ENCODE measurements at places on chromosomes 4 and X.

DNA sequence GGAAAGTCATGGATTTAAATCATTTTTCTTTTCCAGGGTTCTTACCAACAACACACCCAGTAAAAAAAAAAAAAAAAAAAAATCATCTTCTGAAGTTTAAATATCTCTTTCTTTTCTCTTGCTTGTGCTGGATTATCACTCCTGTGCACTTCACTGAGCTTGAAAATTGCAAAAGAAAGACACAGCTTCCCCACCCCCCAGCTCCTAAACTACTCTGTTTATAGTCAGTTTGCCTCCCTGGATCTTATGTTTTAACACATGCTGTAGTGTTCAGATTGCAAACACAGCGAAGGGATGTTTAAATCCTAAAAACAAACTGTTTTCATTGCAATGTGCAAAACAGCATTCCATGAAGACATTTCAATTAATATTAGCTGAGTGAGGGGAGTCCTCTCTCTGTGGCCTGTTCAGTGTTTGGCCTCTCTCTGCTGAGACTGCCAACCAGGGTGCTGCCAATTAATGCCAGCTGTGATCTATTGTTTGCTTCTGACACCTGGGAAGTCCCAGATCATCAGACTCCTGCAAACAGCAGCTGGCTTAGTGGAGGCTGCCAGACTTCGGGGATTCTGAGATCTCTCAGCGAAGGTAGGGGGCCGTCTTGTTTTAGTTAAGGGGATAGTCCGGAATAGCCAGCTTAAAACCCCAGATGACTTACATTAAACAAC lies 171.1 kb upstream of the PITX2 start:
- DNase-seq, result no peak

- no peak for DNase-seq
Measured at GRCh38 chrX:128616933-128617332, 564.7 kb upstream of the ACTRT1 start.

GRCh38 chr4:139806929-139807328 lies 141.3 kb downstream of the MGST2 start:
- no peak for DNase-seq

GRCh38 chr4:54971474-54971950 lies 153.9 kb downstream of the KDR start:
- peak; percentile 32 for DNase-seq

DNA sequence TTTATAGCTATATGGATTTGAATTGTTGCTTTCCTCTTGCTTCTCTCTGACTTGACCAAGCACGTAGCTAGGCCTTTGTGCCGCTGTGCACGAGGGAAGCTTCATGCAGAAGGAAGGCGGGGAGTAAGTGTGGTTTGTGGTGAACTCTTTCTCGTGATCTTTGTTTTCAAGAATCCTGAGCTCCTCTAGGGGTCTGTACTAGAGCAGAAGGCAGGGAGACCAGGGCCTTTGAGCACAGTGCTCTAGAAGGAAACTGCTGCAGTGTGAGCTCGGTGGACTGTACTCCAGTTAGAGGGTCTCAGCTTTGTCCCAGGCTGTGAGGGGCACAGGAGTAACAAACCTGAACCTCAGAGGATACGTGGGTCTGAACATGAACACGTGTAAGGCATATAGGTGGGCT lies 49.0 kb downstream of the AGA start:
- no peak for DNase-seq

- DNase-seq, result no peak
Measured at GRCh38 chrX:65667503-65668376, at the start of gene MSN. Gene MSN (plus strand): TSS chrX:65667654. CDS start chrX:65667842, 188 bp downstream.

DNA sequence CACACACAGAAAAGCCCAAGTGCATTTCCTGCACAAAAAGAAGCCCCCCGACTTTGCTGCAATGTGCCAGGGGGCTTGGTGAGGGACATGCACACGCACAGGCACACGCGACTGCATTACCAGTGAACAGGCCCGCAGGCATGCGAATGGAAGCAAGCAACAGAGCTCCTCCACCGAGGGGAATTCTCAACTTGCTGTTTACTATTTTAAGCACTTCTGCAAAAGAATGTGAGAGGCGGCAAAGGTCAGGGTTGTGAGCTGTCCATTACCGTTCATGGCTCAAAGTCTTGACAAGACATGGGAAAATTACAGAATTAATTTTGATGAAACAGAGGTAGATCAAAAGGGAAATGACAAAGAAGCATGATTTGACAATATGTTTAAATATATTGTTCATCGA lies 342.5 kb upstream of the NOCT start:
- no peak for DNase-seq

DNA sequence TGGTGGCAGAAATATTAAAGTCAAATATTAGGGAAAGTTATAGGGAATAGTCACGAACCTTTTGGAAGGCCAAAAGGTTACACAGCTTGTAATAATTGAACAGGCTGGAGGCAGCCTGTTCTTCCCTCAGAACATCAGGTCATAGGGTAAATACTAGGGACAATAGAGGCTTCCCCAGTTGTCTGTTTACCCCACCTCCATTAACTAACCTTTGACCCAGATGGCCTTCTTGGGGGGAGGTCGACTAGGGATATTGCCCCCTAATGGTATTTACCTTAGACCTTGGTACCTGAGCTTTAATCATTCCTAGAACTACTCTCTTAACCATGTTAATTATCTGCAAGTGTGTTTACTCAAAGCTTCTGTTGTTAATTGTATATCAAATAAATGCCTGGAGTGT lies 26.0 kb downstream of the C4orf17 start:
- DNase-seq, result no peak

DNA sequence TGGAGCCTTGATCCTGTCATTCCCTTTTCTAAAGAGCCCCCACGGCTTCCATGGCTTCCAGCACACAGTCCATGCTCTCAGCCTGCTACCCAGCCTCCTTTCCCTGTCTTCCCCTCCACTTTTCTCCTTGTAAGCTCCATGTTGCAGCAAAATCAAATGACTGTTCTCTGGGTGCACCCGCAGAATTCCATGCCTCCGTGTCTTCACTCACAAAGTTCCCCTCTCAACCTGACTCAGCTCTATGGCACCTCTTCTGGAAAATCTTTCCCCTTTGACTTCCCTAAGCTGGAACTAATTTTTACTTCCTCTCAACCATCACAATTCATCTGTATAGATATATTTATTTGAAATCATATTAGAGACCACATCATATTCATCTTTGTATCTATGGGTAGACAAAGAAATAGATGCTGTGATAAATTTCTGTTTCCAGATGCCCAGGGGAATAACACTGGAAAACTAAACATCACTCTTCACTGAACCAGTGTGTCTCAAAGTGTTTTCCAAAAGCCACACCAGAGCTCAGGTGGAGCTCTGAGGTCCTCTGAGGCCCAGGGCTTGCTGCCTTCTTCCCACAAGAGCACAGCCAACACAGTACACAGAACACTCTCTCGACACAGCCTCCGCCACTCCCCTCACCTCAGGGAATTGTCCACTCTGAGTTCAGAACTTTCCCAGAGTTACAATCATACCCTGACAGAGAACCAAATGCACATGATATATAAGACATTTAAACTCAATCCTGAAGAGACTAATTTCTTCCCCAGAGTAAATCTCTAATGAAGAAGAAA lies 3.3 kb downstream of the SETD7 start:
- DNase-seq, result no peak

GRCh38 chr4:103152381-103152780 lies 45.8 kb downstream of the CENPE start:
- DNase-seq, result no peak

- DNase-seq, result no peak
Measured at GRCh38 chr4:108042927-108043326, 53.2 kb downstream of the HADH start.

- no peak for DNase-seq
Measured at GRCh38 chr4:81136161-81136905, 78.7 kb downstream of the PRKG2 start.

- no peak for DNase-seq
Measured at GRCh38 chr4:159428975-159429692, 326.3 kb downstream of the RAPGEF2 start.

DNA sequence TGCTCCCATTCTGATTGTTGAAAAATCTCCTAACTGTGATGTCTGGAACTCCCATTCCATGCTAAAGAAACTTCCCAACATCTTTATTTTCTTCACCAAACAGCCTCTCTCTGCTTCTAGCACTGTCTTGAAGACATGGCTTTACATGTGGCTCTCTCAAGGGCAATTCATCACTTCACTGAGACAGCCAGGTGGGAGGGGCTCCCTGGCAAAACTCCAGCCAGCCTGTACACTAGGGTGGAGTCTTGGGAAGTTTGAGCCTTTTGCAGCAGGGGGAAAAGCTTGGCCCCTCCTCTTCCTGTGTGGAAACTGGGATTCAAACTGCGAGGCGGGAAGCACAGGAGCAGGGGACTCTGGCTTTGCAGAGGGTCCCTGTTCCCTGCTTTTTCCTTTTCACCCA lies 130.5 kb upstream of the TTC29 start:
- DNase-seq, result no peak

DNA sequence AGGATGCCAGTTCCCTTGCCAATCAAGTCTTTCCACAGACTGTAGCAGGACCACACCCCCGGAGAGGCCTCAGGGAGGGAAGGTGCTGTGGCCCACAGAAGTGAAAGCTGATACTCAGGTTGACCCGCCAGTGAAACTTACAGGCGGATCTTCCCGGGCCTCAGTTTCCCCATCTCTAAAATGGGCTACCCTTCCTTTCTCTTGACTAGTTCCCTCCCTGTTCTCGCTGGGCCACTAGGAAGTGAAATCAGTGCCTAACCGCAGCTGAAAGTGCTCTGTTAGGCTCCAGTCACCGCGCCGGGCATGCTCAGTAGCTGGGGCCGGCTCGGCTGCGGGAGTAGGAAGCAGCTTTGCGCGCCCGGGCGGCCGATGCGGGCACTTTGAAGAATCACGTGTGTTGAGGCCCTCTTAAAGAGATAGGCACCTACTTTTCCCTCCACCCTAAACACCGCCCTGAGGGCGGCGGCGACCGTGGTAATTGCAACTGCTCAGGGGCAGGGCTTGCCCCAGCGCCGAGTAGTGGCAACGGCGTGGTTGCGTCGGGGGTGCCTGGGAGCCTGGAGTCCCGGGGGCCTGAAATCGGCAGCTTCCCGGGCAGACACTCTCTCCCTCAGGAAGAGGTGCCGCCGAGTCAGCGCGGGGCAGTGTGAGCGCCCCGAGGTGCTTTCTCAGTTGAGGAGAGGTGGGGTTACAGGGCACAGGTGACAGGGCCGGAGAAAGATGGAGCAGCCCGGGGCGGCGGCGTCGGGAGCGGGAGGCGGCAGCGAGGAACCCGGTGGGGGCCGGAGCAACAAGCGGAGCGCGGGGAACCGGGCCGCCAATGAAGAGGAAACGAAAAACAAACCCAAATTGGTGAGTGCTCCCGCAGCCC lies at the start of gene DIAPH2:
DIAPH2 (plus strand) TSS at position 504 of the 871 bp plus-strand sequence.
- peak; percentile 81 for DNase-seq

- no peak for DNase-seq
Measured at GRCh38 chrX:103823591-103823990, 8.5 kb downstream of the RAB9B start.
